ENCODE measurements at places on chromosomes 13 and 19.

GRCh38 chr13:97544031-97544765 is 110.2 kb downstream of the RAP2A start:
- DNase-seq: no peak

DNA sequence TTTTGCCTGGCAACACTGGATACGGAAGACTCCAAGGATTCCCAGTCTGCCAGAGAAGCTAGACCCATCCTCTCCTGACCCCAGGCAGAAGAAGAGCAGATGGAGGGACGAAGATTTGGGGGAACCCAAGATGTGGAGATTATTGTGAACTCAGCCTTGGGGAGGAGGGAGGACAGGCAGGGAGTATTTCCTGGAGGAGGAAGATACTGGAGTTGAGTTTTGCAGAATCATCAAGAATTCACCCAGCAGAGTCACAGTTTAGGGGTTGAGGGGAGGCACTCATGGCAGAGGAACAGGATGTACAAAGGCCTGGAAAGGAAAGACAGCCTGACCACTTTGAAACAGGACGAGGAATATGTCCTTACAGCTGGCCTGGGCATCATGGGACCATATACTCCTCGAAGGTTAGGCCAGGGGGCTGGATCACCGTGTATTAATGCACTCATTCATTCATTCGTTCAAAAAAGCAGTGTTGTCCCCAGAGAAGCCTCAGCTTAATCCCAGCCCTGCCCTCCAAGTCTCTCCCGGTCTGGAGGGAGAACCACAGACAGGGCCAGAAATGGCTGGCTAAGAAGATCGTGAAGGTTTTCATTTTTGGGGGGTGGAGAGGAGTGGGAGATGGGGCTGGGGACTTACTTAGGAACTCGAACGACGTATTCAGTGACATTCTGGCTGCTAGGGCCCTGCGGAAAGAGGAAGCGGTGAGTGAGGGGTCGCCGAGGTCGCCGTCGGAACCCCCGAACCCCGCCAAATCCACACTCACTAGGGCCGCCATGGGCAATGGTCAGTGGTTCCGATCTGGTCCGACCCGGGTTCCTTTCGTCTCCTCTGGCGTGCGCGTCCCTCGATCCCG is 517 bp downstream of the GTF2F1 start:
- peak; percentile 30 for DNase-seq

- no peak for DNase-seq
These were observed 45.5 kb upstream of the DACH1 start for GRCh38 chr13:71912524-71912923.

- no peak for DNase-seq
These were observed 29.8 kb downstream of the DPF1 start for GRCh38 chr19:38194061-38194701.

DNA sequence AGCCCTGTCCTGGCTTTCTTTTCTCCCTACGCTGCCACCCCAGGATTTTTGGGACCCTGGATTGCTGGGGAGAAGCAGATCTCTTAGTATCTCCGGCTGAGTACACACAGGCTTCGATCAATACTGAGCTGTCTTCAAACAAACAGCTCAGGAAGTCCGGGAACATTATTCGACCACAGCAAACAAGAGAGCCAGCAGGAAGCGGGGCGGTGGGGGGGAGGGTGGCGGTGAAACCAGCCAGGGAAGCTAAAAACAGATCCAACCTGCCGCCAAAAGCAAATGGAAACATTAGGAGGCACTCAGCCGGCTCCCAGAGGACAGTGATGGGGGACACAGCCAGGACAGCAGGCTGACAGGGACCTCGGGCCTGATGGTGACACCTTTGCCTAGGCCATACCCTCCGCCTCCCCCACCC is 12.2 kb upstream of the BCAM start:
- peak; percentile 56 for DNase-seq

GRCh38 chr19:51931921-51932320 is 4.6 kb downstream of the ZNF613 start:
- no peak for DNase-seq
